Ureter (tissue), 1 donor: ENCODE measurements at places on chromosomes 2 and 18. TPM values are rescaled to one million over a fixed set of nuclear protein-coding genes. Genes with fewer than 3 reads are reported as not detected.

Gene DUSP19
- 7.0 TPM for total RNA-seq

Gene ALKAL2
- total RNA-seq, result 1.9 TPM

GRCh38 chr2:143730155-143730952, 601.1 kb downstream of the ARHGAP15 start:
- DNase-seq, result no peak

GRCh38 chr18:47986620-47987387, 56.3 kb upstream of the SMAD2 start:
- no peak for DNase-seq

DNA sequence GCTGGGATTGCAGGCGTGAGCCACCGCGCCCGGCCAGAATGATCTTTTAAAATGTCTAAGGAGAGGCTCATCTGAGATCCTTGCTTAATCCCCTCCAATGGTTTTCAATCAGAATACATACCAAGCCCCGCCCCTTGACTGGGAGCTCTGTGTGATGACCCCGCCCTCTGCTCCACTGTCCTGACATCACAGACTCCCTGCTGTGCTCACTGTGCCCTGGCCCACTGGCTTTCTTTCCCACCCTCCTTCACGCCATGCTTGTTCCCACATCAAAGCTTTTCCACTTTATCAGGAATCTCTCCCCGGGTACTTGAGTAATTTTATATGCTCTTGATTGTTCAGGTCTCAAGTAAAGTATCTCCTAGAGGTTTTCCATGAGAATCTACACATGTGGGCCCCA, 762.3 kb upstream of the ID2 start:
- DNase-seq, result no peak

GRCh38 chr2:201182650-201183364, at the start of gene CASP10:
Gene CASP10 (plus strand): TSS chr2:201183141. CDS start chr2:201185778, 2,637 bp downstream.
- DNase-seq, result no peak

GRCh38 chr2:233764264-233764663, 4.2 kb downstream of the UGT1A1 start:
- DNase-seq, result no peak

GRCh38 chr2:123563515-123563914, 461.6 kb upstream of the CNTNAP5 start:
- DNase-seq, result no peak

Gene RAD51AP2
- total RNA-seq, result not detected

Gene CD8B2
- total RNA-seq, result 0.65 TPM

GRCh38 chr2:179765666-179766065, 95.7 kb downstream of the ZNF385B start:
- no peak for DNase-seq

DNA sequence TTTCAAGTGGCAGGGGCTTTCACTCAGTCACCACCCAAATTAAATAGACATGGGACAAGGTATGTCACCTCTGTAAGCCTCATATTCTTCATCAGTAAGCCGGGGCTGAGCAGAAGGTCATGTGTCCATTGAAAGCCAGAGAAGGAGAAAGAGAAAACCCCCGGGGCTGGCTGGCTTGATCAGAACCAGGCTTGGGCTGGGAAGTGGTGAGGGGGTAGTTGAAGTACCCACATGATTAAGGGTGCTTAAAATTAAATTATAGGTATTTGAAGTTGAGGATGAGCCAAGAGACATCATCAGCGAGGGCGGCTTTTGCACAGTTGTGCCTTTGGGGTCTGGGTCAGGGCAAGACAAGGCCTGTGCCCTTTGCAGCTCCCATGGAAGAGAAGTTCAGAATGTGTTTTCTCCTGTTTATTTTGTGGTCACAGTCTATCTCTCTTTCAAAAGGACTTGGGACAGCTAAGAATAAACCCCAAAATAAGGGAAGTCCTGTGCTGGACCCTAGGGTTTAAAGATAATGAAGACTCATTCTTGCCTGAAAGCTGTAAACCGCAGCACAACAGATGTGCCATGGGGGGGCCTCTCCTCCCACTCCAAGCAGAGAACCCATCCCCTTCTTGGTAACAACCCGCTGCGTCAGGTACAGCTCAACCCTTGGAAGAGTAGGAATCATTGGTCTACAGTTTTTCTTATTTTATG, 10.7 kb downstream of the DBI start:
- no peak for DNase-seq

GRCh38 chr18:53935399-53935798, 289.1 kb downstream of the MBD2 start:
- no peak for DNase-seq

GRCh38 chr2:239157771-239158170, 243.0 kb downstream of the HDAC4 start:
- DNase-seq, result no peak

Gene KLHL41
- 1.1 TPM for total RNA-seq

DNA sequence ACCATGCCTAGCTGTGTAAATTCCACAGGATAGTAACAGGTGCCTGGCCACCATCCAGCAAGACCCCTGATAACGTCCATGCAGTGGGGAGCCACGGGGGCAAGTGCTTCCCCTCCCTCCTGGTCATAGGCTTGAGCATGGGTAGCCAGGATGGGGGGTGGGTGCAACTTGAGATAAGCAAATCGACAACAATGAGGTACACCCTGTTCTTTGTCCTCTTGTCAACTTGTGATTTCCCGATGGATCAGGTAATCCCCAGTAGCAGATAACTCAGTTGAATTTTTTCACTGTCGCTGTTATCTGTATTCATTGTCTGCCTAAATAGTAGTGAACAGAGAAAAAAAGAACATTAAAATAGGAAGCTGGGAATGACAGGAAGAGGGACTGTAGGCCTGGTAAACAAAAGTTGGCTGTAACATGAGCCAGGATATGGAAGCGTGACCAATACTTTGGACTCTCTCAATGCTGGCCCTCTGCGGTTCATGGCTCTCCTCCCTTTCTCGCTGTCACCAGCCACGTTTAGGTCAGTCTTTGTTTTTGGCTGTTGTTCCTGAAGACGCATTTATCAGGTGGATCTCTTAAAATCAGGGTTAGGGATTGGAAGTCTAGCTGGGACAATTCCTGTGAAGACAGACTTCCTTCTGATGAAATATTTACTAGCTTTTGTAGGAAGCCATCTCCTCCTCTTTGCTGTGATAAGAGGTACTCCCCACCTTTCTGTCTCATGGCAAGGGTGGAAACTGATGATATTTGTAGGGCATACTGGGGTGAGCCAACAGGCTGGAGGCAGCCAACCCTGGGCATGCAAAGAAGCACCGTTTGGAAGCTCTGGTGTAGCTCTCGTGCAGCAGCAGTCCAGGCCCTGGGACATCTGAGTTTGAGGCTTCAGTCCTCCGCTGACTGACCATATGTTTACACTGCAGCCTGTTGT, 42.4 kb downstream of the TCF7L1 start:
- DNase-seq, result no peak

- DNase-seq, result no peak
These were observed 38.9 kb downstream of the KLF7 start for GRCh38 chr2:207126724-207127308.

Gene AQP12A
- total RNA-seq, result not detected

GRCh38 chr2:3260959-3261358, 116.7 kb downstream of the EIPR1 start:
- DNase-seq, result no peak

Gene RNMT
- total RNA-seq, result 41.2 TPM

- DNase-seq, result no peak
These were observed 562.7 kb upstream of the SLC39A10 start for GRCh38 chr2:195094330-195094729.

DNA sequence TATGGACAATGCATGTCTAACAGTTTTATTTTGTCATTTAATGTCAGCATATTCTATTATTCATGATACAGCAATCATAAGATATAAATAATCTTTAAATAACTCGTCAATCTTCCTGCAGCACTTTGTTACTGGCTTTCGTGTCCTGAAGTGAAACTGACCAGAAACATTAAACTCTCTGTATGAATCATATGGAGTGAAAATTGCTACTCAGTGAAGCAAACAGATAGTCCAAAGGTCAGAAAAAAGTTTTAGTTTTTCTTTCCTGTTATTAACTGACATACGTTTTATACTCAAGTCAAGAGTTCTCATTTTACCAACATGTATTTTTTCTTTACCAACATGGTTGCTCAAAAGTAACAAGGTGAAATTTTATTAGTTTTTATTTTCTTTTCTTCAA, 106.8 kb upstream of the GALNT5 start:
- no peak for DNase-seq

DNA sequence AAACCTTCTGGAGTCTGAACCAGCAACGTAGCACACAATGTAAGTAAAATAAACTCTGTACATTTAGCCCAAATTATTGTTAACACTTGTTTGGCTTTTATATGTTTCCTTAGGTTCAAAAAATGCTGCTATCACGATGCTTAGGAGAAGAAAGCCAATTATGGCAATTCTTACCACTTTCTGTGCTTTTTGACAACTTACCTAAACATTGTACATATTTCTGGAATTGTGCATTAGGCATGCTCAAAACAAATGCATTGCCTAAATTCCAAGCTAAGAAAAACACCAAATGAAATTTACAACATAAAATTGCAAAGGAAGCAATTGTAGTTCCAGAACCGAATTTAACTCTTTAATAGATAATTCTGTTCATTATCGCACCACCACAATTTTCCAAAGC, 585.6 kb upstream of the DSEL start:
- no peak for DNase-seq

Gene EIPR1
- 38.1 TPM for total RNA-seq

GRCh38 chr18:32919799-32920198, 147.0 kb upstream of the KLHL14 start:
- no peak for DNase-seq

DNA sequence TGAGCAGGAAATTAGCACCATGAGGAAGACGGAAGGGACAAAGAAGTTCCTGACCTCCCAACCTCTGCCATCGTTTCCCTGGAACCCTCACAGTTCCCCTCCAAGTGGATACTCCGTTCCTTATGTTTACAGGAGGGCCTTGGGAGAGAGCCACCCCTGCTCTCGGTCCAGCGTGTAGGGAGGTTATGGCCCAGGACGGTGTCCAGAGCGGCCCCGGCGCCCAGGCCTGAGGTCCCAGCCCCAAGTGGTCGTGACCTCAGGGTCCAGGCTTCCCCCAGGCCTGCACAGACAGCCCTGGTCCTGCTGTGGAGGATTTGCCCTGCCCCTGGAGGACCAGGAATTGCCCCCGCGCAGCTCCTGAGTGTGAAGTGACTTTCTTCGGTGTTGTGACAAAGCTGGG, 61.8 kb upstream of the RBM44 start:
- no peak for DNase-seq

- no peak for DNase-seq
These were observed 221.3 kb downstream of the PTH2R start for GRCh38 chr2:208627916-208628315.

- no peak for DNase-seq
These were observed 129.1 kb downstream of the ARHGAP15 start for GRCh38 chr2:143258126-143258892.

Gene ATOH8
- total RNA-seq, result 21.8 TPM

GRCh38 chr18:8373486-8373885, 235.8 kb upstream of the RAB12 start:
- DNase-seq, result no peak

GRCh38 chr2:181656450-181657291, at the start of gene CERKL:
Gene CERKL (minus strand): TSS chr2:181657105. CDS start chr2:181657006, 99 bp downstream.
- peak; percentile 44 for DNase-seq

Gene ABCG8
- total RNA-seq, result not detected

DNA sequence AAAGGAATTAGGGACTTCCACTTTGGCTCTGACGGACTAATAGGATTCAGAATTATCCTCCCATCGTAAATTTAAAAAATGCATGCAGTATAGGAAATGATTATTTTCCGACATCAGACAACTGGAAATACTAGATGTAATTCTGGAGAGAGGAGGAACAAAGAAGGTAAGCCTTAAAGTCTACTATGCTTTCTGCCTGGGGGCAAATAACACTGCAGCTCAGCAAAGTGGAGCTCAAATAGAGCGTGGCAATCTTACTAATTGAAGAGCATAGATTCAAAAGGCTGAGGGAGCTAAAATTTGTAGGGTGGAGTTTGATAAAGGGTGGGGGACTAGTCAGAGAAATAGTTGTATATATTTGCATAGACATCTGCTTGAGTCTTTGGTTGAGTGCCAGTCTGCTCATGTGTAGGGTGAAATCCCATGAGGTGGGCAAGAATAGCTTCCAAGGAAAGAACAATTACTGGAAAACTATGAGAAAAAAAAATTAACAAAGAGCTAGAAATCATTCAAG, 23.8 kb downstream of the COPS8 start:
- DNase-seq, result no peak

DNA sequence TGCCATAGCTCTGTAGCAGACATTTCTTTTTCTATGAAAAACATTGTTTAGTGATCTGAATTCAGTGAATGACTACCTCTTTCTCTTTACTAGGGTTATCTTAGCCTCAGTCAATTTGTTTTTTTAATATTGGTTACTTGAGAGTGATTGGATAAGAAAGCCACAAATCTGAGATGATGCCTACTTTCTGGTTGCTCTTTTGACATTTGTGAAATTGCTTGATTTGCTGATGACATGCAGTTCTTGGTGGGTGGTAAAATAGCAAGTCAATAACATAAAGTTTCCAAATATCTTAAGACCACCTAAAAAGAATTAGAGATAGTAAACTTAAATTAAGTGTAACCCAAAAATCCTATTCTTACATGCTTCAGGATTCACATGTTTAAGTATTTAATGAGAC, 199.5 kb upstream of the STON1 start:
- no peak for DNase-seq

Gene ESPNL
- total RNA-seq, result 2.4 TPM

Gene MARS2
- total RNA-seq, result 10.5 TPM

- no peak for DNase-seq
These were observed 407.7 kb upstream of the SLC8A1 start for GRCh38 chr2:40859617-40860016.

DNA sequence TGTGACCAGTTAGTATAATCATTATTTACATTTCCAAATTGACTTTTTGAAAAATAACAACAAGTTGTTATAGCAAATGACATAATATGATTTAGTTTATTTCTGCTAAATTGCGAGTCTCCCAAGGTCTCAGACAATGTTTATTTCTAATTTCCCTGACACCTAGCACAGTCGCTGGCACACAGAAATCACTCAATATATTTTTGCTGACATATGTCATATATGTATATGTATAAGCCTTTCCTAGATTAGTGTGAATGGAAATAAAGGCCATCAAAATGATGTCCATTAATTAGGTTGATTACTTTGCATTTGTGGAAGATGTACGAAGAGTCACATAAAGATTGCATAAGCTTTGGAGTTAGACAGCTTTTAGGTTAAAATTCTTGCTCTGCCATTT, 136.7 kb upstream of the CDH2 start:
- no peak for DNase-seq

DNA sequence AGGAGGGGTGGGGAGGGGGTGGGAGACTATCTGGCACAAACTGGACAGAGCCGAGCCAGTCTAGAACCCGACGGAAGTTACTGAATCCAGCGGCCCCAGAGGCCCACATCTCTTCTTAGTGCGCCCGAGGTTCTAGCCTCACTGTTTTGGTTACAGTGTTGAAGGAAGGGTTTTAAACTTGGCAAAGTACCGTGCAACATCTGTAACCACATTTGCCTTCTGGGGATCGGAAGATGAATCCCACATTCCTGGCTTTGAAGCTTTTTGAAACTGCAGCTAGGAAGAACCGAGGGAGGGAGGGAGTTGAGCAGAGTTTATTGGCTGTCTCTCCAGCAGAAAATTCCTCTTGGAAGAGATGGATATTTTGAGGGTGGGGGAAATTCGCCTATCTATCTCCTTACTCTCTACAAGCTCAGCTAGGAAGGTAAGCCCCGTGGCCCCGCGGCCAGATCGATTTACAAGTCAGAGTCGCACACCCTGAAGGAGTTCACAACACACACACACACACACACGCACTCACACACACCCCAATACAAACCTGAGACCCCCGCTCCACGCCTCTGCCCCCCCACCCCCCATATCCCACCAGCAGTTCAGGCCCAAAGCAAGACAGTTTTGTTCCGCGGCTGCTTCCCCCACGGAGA, 1.0 kb downstream of the ACVR1 start:
- peak; percentile 46 for DNase-seq

- DNase-seq, result no peak
These were observed 12.9 kb downstream of the LRRTM1 start for GRCh38 chr2:80291656-80292055.
